ENCODE measurements at places on chromosomes 16 and 17.

DNA sequence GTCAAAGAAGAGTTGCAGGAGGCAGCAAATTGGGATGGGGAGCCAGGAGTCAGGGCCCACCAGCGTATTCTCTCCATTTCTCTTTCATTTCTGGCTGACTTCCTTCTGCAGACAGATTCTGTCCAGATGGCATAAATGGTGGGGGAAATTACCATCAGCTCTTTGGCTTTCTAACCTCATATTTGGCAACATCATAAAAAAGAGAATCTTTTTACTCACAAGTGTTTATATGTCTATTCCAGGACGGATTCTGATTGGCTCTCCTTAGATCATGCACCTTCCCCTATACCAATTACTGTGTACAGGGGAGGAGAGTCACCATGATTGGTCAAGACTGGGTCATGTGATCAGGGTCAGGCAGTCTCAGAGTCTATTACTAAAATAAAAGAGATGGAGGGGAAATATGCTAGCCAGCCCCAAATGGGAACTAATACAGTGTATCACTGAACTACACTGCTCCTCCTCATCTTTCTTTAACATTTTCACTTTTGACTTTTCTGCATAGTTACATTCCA is 537.1 kb upstream of the EEF2KMT start:
- DNase-seq: no peak

- DNase-seq: no peak
These were observed 130.0 kb upstream of the HS3ST2 start for GRCh38 chr16:22683730-22684573.

DNA sequence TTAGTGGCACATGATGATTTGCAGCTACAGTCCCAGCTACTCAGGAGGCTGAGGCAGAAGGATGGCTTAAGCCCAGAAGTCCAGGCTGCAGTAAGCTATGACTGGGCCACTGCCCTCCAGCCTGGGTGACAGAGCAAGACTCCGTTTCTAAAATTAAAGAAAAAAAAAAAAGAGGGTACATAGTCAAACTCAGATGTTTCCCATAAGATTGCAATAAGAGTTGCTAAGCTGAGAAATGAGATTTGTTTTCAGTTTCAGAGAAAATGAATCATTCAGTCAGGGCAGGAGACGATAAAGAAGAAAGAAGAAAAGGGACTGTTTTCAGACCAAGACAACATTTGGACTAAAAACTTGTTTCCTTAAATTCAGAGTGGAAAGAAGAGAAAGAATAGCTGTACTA is 30.2 kb upstream of the PHLPP2 start:
- DNase-seq: no peak

- no peak for DNase-seq
These were observed at the start of gene CRAMP1 for GRCh38 chr16:1612320-1613111. Gene CRAMP1, plus strand, starts transcription at chr16:1612360. Its CDS starts 2,280 bp downstream, at chr16:1614640.

DNA sequence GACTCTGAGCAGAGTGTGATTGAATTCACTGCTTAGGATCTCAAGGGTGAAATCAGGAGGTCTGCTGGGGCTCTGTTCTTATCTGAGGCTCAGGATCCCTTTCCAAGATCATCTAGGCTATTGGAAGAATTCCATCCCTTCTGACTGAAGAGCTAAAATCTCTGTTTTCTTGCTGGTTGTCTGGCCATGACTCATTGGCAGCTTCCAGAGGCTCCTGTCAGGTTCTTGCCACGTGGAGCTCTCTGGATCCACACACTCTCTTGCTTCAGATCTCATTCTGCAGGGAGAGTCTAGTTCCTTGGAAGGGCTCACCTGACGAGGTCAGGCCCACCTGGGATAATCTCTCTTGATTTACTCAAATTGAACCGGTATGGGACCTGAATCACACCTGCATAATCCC is 930.7 kb downstream of the CDH8 start:
- DNase-seq: no peak

- DNase-seq: no peak
These were observed 11.1 kb upstream of the CHMP6 start for GRCh38 chr17:80980397-80981061.

GRCh38 chr17:82865774-82866395 is 26.1 kb upstream of the ZNF750 start:
- no peak for DNase-seq

GRCh38 chr17:16466407-16466806 is 25.6 kb downstream of the LRRC75A start:
- no peak for DNase-seq

DNA sequence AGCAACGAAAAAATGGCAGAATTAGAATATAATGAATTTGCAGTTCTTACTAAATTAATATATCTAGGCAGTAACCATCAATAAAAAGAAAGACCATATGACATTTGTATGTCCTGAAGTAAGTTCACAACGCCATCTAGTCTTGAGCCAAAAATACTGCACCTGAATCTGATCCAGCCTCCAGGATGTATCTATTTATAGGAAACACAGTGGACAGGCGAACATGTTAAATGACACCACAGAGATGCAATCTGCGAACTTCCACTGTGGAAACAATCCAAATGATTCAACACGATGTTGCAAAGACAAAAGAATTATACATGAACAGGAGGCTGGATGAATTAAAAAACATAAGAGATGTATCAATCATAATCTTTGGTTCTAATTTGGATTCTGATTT is 197.6 kb downstream of the CDH13 start:
- DNase-seq: no peak

- DNase-seq: no peak
These were observed 120.3 kb upstream of the CHMP6 start for GRCh38 chr17:80871341-80871740.

DNA sequence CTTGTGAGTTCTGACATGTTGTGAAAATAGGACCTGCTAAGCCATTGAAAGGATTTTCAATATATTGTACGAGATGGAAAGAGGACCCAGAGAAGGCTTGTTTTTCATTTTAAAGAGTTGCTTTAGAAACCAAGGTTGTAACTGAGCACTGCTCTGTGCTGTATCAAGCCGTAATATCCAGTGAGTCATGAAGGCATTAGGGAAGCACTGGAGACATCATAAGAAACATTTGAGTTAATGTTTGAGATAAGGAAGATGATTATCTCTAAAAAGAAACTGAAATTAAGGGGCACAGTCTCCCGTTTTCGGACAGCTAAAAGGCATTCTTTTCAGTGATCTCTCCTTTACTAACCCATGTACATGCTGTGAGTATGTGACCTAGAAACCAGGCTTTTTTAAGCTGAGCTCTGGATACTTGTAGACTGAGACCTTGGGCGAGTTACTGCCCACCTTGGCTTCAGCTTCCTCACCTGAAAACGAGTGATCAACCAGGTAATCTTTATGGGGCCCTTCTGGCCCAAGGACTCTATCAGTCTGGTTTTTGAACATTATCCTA is 149.2 kb upstream of the TBX2 start:
- DNase-seq: no peak

All from NCI-H1436 (cell line).